ENCODE measurements at places on chromosomes 12 and 14.

- peak; percentile 96 for DNase-seq
Measured at GRCh38 chr12:27179400-27180214, 64.5 kb upstream of the STK38L start.

DNA sequence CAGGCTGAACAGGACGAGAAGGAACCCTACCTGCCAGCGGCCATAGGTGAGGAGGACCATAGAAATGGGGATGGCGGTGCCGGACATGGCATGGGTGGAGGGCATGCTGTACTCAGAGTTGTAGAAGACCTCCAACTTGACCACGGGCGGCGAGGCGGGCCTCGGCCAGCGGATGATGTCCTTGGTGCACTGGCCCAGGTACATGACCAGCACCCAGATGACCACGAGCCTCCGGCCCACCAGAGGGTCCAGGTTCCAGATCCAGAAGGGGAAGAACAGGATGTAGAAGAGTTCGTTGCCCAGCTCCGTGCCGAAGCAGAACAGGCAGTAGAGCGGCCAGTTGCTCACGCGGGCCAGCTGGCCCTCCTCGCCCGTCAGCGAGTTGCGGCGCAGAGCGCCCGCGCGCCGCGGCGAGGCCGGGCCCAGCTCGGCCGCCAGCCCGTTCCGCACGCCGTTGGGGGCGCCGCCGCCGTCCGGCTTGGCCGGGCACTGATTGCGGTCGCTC, 582 bp downstream of the SGPP1 start:
- DNase-seq, result no peak

DNA sequence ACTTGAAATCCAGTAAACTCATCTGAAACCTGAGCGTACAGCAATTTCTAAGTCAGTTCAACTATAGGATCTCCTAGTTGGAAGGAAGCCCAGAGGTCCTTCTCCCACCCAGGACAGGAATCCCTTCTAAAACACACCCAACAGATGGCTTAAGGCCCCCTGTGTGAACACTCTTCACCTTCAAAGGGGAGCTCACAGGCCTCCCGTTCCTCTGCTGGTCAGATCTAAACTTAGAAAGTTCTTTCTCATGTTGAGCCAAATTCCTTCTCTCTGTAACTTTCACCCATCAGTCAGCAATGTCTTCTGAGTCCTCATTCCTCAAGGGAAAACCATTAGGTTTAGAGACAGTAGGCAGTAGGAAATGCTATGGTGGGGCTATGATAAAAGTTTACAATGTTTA, 355.2 kb downstream of the PCNX1 start:
- DNase-seq, result no peak

DNA sequence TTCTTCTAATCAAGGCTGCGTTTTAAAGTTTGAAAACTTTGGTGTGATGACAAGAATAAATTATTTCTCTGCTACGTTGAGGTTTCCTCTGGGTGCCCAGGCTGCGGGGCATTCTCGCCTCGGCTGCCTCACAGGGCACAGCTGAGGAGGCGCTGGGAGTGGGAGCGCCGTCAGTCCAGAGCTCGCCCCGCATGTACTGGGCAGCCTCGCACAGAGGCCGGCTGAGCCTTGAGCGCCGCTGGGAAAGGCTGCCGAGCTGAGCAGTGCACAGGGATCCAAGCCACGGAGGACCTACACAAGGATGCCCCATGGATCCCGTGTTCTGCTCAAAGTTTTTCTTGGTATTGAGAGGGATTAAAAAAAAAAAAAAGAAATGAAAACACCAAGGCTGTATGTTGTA, 11.6 kb downstream of the RFX4 start:
- no peak for DNase-seq

DNA sequence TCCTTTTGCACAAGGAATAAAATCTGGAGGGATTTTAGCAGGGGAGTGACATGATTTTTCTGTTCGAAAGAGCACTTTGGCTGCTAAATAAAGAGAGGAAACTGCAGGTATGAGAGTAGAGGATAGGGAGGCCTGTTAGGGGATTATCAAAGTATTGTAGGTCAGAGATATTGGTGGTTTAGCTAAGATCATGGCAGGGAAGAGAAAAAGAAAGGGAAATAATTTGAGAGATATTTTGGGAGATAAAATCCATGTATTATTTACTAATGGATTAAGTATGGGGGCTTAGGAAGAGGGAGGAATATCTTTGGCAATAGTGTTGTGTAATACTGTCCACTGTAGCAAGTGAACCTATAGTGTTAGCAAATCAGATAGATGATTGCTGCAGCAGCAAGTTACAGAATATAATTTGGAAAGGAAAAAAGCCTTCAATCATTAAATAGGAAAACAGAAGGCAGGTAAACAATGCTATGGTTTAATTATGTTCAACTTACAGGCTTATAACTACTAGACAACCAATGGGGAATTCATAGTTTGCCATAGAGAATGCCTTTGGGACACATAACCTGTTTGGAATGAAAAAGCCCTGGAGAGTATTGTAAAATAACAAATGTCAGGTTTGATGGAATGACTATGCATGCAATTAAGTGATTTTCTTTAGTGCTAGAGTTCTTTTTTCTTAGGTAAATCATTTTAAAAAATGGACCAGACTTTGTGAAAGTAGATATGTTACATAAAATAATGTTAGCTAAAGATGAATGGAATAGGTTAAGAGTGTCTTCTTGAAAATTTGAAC, 50.5 kb downstream of the ADIPOR2 start:
- DNase-seq, result no peak

- DNase-seq, result no peak
Measured at GRCh38 chr14:61391119-61391518, 69.7 kb downstream of the PRKCH start.

DNA sequence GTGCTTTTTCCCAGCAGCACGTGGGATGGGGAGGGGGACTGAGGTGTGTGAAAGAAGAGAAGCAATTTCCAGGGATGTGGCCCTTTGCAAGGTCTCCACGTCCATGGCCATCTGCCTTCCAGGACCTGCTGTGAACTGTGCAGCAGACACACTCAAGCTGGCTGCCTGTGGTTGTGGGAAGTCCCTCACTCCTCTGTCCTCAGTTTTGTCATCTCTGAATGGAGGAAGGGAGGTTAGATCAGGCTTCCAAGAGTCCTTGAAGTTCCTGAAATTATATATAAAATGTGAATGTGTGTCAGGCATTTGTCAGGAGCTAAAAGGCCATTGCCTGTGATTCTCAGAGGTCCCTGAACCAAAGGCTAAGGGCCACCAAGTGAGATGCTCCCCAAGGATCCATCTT, 328.2 kb downstream of the CACNA1C start:
- DNase-seq, result no peak

- no peak for DNase-seq
Measured at GRCh38 chr14:28321475-28322244, 444.9 kb upstream of the FOXG1 start.

DNA sequence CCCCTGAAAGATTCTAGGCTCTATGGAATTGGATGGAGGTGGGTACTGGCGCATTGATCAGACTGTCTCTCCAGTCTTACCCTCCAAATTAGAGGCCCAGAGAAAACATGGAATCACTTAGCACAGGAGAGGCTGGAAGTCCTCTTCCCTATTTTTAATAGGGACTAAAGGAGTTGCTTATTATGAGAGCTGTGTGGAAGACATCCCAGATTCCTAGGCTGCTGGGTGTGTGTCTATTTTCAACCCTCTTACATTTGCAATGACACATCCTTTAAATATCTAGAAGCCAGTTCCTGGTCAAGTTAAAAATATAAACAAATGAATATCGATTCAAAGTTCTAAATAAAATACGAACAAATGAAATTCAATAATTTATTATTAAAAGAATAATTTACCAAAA, 58.3 kb upstream of the ARID2 start:
- no peak for DNase-seq

DNA sequence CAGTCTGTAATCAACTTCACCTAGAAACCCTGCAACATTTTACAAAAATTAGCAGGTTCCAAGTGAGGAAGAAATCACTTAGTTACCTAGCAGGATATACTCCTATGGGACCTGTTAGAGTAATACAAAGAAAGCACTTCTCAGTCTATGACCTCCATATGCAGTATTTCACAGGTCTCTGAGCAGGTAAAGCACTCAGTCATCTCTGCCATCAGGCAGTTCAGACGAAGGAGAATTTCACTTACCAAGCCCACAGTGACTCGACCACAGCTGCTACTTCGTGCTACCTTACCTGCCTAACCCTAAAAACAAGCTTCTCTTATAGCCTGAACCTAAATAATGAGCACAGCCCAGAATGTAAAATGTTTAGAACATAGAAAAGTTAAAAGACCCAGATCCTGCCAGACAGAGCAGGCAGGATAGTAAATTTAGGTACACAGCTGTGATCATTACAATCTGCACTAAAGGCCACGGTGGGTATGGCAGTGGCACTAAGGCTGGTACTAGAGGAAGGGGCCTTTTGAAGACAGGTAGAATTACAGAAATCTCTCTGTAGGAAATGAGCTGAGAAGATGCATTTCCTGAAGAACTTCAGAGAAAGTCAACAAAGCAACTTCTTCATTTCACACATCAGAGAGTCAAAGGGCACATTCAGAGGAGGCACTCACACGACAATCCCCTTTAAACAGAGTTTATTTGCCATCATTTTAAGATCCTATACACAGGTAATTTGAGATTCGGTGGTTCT, 35.7 kb downstream of the DCAF5 start:
- no peak for DNase-seq

- no peak for DNase-seq
Measured at GRCh38 chr12:2666411-2666810, 128.4 kb upstream of the FKBP4 start.

DNA sequence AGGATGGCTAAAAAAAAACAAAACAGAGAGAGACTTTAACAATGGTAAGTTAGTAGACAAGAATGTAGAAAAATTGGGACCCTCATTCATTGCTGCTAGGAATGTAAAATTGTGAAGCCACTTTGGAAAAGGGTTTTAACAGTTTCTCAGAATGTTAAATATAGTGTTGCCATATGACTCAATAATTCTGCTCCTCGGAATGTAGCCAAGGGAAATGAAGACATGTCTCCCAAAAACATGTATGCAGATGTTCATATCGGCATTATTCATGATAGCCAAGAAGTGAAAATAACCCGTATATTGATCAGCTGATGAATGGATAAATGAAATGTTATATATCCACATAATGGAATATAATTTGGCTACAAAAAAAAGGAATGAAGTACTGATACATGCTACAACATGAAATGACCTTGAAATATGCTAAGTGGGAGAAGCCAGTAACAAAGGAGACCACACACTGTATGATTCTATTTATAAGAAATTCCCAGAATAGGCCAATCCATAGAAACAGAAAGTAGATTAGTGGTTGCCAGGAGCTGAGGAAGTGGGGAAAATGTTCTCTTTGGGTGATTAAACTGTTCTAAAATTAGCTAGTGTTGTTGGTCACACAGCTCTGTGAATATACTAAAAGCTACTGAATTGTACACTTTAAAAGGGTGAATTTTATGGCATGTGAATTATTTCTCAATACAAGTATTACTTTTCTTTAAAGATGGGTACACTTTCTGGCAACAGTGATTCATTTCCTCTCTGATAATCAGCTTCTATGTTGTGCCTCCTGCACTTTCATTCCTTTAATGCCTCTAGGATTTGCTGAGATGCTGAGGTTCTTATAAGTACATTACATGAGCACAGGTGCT, 132.5 kb downstream of the DAAM1 start:
- peak; percentile 49 for DNase-seq

GRCh38 chr14:39366460-39367386, 65.5 kb downstream of the FBXO33 start:
- DNase-seq, result no peak

- DNase-seq, result no peak
Measured at GRCh38 chr12:91252341-91252740, 69.7 kb upstream of the DCN start.

DNA sequence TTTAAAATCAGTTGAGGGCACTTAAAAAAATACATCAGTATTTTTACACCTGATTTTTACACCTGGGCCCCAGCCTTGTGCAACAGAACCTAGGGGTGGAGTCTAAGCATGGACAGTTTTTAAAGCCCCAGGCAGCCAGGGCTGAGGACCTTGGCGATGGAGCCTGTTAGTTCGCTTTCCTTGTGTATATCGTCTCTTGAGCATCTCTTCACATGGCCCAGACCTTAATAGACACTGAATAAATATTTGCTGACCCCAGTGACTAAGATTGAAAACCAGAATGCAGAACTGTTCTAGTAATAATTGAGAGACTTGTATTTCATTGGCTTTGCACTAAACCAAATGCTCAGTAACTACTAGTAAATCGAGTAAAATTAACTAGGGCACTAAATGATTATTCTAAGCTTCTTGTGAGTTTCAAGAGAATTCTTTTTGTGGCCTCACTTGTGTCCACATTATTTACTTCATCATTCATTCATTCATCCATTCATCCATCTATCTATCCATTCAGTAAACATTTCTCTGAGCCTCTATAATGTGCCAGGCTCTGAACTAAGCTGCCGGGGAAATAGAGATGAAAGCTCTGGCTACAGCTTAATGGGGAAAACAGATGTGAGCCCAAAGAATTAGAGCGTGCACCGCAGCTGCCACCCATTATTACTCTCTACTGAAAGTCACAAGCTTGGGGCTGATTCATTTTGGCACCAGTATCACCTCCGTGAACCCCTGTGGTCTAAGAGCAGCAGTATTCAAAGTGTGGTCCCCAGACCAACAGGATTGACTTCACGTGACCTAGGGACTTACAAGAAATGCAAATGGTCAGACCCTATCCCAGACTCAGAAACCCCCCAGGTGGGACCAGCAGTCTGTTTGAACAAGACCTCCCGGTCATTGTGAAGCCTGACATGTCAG, 30.7 kb upstream of the BCL7A start:
- no peak for DNase-seq

GRCh38 chr14:53310412-53310811, 157.3 kb upstream of the DDHD1 start:
- no peak for DNase-seq

DNA sequence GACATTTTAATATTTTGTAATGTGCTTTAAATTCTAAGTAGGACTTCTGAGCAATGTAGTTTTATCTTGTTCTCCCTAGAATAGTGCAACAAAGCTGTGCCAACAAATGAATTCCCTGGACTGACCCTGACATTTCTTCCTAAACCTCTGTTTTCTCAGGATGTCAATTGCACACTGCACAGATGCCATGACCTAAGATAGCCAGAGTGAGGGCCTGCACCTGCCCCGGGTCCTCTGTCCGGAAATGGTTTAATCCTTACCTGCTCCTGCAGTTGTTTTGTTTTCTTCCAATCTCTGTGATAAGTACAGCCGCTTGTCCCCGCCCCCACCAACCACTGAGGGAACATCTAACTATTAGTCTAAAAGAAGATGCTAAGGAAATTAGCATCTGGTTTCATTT, 831.5 kb downstream of the GALC start:
- DNase-seq, result no peak

- DNase-seq, result no peak
Measured at GRCh38 chr14:54681811-54682261, 114.9 kb downstream of the SAMD4A start.

GRCh38 chr12:121137512-121137911, 4.8 kb downstream of the P2RX7 start:
- no peak for DNase-seq

Data from kidney epithelial cell (primary cell).